Stimulated activated CD8-positive, alpha-beta memory T cell treated with anti-CD3 and anti-CD28 coated beads, Interleukin-15, amount 100 ng/mL, for 48 hours (primary cell): ENCODE measurements at places on chromosomes 7 and 10.

DNA sequence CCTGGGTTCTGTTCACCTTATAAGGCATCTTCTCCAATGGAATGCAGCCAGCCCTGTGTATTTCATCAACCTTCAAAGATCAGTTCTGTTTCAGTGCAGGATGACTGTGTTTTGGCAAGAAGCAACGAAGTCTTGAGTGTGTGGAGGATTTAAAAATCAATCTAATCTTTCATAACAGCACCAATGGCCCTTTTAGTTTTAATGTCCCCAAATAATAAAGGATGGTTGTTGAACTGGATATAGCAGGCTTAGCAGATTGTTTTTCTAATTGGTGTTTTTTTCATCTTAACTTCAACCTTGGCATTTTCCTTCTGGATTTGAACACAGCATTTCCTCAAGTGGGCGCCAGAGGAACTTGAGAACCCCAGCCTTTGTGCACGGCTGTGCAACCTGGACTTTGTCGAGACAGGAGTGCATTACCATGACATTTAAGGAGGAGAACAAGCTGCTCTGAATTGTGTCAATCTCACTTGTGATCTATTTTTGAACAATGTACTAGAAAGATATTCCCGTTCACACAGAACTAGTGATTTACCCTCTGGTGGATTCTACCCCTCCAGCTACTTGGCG, 313.3 kb upstream of the AKR1E2 start:
- DNase-seq, result no peak

- no peak for DNase-seq
Measured at GRCh38 chr7:77783545-77783944, 14.7 kb downstream of the TMEM60 start.

GRCh38 chr7:142146124-142146523, 34.6 kb downstream of the MGAM2 start:
- DNase-seq, result no peak

DNA sequence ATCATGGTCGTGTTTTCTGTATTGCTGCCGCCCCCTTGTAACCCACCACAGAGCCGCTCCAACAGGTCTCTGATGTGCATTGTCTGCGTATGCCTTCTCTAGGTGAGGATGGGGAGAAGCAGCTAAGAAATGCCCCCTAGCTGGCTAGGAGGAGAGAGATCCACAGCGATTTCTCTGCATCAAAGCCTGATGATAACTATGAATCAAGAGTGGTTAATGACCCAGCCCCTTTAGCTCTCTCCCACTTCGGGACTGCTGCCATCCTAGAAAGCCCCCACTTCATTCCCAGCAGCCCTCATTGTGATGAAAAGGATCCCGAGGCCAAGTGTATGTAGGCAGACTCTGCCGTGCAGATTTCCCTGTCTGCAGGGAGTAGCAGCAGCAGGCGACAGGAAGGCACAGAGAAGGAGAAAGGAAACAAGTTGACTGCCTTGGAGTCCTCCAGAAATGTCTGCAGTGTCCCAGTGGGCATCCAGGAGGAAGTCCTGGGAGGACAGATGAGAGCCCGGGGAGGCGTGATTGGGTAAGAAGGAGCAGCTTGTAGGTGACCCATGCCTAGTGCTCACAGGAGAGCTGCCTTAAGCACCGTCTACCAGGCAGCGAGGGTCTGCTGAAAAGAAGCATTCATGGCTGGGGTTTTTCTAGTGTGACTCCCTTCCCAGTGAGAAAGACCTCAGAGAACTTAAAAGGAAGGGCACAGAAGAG, 2.9 kb downstream of the PLXNA4 start:
- DNase-seq, result no peak

GRCh38 chr7:129188372-129188891, at the start of gene SMO:
Gene SMO (plus strand): TSS chr7:129188633. CDS start chr7:129189152, 519 bp downstream.
- DNase-seq, result no peak

GRCh38 chr10:77836299-77836820, 90.2 kb downstream of the DLG5 start:
- DNase-seq, result peak; percentile 37

GRCh38 chr10:28298951-28299350, 3.9 kb downstream of the MPP7 start:
- no peak for DNase-seq
